ENCODE measurements at places on chromosomes 6 and 20. TPM values are rescaled to one million over a fixed set of nuclear protein-coding genes. Genes with fewer than 3 reads are reported as not detected.
A peak's percentile ranks its signal among the peaks of the same experiment; 100 is the strongest.

The SIM1 gene
- total RNA-seq = not detected

The SRF gene
- total RNA-seq = 36.0 TPM

The SRC gene
- total RNA-seq = 5.6 TPM

The TUBB2B gene
- total RNA-seq = not detected

The MYCT1 gene
- not detected for total RNA-seq

The C20orf202 gene
- 0.26 TPM for total RNA-seq

The NKAPL gene
- not detected for total RNA-seq

- no peak for DNase-seq
- H3K4me3 ChIP-seq = no peak overlapping the region
- no peaks in the 10 kb centered on the region for H3K36me3 ChIP-seq
Measured at GRCh38 chr6:165181951-165182414, 127.4 kb downstream of the C6orf118 start.

GRCh38 chr6:167255918-167256553 is 35.1 kb upstream of the UNC93A start:
- DNase-seq = no peak
- H3K36me3 ChIP-seq = no peaks in the 10 kb centered on the region
- no peak overlapping the region for H3K4me3 ChIP-seq
- H3K4me1 ChIP-seq = no peaks in the 10 kb centered on the region
- H3K27me3 ChIP-seq = peaks cover 5% of the 10 kb centered on the region

GRCh38 chr6:70124882-70125545 is 177.9 kb downstream of the COL9A1 start:
- no peaks in the 10 kb centered on the region for H3K36me3 ChIP-seq
- H3K4me1 ChIP-seq = no peaks in the 10 kb centered on the region
- H3K27ac ChIP-seq = no peak overlapping the region
- H3K27me3 ChIP-seq = peaks cover 2% of the 10 kb centered on the region
- H3K4me3 ChIP-seq = no peak overlapping the region
- no peak for DNase-seq

DNA sequence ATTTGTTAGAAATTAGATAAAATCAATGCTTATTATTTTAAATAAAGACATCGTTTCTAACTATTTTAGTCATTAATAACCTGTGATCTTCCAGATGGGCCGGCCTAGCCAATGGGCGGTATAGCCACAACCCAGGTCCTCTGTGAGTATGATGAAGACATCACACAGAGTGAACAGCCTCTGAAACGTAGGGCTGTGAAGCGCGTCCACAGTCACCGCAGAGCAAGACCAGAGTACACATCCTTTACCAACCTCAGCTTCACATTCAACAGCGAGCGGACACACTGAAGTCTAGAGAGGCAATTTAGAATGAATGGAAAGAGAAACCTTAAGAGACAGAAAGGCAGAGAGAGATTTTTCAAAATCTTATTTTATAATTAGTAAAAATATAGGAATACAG is 125.0 kb upstream of the RPS6KA2 start:
- DNase-seq = no peak
- H3K27ac ChIP-seq = no peak overlapping the region
- H3K36me3 ChIP-seq = no peaks in the 10 kb centered on the region
- H3K27me3 ChIP-seq = peaks cover 29% of the 10 kb centered on the region

DNA sequence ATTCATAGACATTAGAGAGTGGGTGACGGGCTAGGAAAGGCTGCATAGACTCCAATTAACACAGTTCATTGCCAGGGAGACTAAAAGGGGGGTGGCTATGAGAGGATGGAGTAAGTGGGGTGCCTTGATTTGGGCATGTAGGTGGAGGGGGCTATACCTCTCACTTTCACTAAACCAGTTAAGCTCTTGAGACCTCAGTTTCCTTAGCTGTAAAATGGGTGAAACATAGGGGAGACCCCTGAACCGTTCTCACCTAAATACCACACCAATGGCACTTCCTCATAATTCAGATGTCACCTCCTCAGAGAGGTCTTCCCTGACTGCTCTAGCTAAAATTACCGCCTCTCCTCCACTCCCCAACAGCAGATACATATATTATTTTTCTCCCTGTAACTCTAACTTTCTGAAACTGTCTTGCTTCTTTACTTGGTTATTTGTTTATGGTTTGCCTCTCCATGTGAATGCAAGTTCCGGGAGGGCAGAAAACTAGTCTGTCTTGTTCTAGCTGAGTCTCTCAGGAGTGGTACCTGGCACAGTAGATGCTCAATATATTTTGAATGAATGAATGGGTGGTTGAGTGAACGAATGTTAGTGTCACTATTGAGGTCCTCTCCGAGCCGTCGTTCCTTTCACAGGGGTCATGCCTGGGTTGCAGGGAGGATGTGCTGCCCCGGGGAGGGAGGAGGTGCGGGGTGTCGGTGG is 615 bp upstream of the EYA2 start:
- no peak overlapping the region for H3K27ac ChIP-seq
- H3K36me3 ChIP-seq = no peaks in the 10 kb centered on the region
- H3K27me3 ChIP-seq = peaks cover 68% of the 10 kb centered on the region
- no peaks in the 10 kb centered on the region for H3K4me1 ChIP-seq
- H3K4me3 ChIP-seq = no peak overlapping the region
- DNase-seq = no peak

DNA sequence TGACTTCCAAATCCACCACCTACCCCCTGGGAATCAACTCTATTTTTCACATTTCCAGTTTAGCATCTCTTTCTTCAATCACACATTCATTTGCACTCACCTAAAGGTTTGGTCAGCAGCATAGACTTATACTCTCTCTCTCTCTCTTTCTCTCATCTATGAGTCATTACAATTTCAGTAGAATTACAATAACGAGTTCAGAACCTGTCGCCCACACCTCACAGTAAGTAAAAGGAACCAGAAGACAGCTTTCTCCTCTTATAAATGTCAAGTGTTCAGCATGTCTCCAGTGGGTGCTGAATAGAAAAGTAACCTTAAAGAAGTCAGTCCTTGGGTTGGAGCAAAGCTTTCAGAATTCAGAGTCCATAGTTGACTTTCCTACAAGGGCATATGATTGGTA is 1.1 kb upstream of the PHACTR1 start:
- DNase-seq = no peak
- no peaks in the 10 kb centered on the region for H3K4me1 ChIP-seq
- H3K4me3 ChIP-seq = no peak overlapping the region
- H3K27ac ChIP-seq = no peak overlapping the region
- peaks cover 2% of the 10 kb centered on the region for H3K27me3 ChIP-seq

DNA sequence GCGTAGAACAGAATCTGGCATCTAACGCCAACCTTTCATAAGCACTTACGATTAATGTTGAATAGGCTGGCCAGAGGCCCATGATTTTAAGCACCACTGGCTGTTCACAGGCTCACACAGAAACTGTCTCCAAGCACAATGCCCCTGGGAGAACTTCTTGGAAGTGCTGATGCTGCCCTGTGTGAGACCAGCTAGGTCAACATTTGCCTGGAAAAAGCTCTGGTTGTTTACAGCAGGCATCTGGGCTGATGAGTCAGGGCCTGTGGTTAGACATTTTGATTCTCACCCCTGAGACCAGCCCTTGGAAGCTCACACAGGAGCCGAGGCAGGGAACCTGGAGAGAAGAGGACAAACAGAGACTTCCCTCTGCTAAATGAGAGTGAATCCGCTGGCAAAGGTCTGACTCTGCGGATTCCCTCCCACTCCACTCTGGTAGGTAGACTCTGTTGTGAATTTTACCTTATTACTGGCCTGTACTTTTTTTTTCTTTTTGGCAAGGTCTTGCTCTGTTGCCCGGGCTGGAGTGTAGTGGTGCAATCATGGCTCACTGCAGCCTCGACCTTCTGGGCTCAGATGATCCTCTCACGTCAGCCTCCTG is 6.8 kb upstream of the SULF2 start:
- no peaks in the 10 kb centered on the region for H3K36me3 ChIP-seq
- peaks cover 30% of the 10 kb centered on the region for H3K27me3 ChIP-seq
- DNase-seq = no peak
- no peak overlapping the region for H3K4me3 ChIP-seq

- peak overlapping the region; percentile 11 for H3K27ac ChIP-seq
- H3K27me3 ChIP-seq = peaks cover 34% of the 10 kb centered on the region
- DNase-seq = no peak
- H3K4me1 ChIP-seq = peaks cover 5% of the 10 kb centered on the region
- H3K4me3 ChIP-seq = peak overlapping the region; percentile 49
Measured at GRCh38 chr6:149864578-149865535, 698 bp upstream of the LRP11 start.

GRCh38 chr6:82240186-82240585 is 7.4 kb downstream of the IBTK start:
- peaks cover 36% of the 10 kb centered on the region for H3K36me3 ChIP-seq
- no peak overlapping the region for H3K27ac ChIP-seq
- DNase-seq = no peak
- no peaks in the 10 kb centered on the region for H3K27me3 ChIP-seq
- H3K4me1 ChIP-seq = peaks cover 14% of the 10 kb centered on the region
- H3K4me3 ChIP-seq = no peak overlapping the region

DNA sequence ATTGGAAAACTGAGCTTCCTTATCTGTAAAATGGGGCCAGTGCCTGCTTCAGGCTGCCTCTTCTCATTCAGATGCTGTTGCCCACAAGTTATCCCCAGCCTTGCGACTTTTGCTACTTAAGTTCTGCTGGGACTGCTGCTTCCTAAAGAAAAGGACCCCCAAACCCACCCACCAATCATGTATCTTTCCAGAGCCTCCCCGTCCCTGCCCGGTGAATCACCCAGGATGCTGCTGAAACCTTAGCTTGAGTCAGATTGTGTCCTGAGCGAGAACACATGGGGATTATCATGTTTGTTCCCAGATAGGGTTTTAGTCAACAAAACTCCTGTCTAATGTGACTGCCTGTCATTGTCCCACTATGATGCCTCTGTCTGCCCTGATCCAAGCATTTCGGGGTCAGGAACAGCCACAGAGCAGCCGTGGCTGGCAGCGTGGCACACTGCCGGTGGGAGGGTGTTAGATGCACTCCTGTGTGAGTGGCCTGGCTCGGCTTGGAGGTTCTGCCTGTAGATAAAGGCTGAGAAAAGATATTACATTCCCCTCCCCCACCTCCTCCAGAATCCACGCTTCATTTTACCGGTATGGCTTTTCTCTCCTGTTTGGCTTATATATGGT is 79.9 kb downstream of the TOX2 start:
- no peak for DNase-seq
- no peak overlapping the region for H3K4me3 ChIP-seq
- peaks cover 10% of the 10 kb centered on the region for H3K36me3 ChIP-seq
- peaks cover 22% of the 10 kb centered on the region for H3K27me3 ChIP-seq
- peaks cover 4% of the 10 kb centered on the region for H3K4me1 ChIP-seq
- no peak overlapping the region for H3K27ac ChIP-seq

DNA sequence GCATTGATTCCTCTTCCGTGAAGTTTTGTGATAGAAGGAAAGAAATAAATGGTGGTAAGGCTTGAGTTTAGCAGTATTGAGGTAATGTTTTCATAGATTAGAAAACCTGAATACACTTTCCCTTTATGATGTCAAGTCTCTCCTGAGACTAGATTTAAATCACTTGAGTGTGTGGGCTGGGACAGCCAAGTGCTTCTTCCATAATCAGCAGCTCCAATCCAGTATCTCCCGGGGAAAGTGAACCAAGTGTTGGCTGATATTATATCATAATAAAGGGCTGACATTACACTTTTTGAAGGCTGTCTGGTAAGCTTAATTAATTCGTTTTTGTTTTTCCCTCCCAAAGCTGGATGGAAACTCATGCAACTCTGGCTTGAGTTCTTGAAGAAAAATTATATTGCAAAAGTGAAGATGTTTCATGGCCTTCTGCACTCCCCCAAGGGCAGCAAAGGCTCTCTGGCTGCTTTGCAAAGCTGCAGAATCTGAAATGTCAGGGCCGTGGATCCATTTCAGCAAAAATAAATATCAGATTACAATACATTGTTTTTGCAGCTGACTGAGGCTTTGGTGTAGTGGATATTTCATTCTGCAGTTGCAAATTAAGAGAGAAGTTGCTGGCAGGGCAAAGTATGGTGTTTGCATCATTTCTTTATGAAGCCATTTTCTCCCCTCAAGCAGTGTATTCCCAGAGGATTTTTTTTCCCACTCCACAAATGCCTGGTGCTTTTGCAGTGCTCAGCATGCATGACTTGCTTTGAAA is 101.2 kb downstream of the MKKS start:
- H3K4me1 ChIP-seq = no peaks in the 10 kb centered on the region
- DNase-seq = no peak
- no peak overlapping the region for H3K27ac ChIP-seq
- H3K27me3 ChIP-seq = peaks cover 3% of the 10 kb centered on the region
- no peaks in the 10 kb centered on the region for H3K36me3 ChIP-seq
- H3K4me3 ChIP-seq = no peak overlapping the region

GRCh38 chr6:105797983-105798453 is 288.1 kb upstream of the PRDM1 start:
- H3K27me3 ChIP-seq = peaks cover 8% of the 10 kb centered on the region
- no peak overlapping the region for H3K27ac ChIP-seq
- peaks cover 8% of the 10 kb centered on the region for H3K4me1 ChIP-seq

DNA sequence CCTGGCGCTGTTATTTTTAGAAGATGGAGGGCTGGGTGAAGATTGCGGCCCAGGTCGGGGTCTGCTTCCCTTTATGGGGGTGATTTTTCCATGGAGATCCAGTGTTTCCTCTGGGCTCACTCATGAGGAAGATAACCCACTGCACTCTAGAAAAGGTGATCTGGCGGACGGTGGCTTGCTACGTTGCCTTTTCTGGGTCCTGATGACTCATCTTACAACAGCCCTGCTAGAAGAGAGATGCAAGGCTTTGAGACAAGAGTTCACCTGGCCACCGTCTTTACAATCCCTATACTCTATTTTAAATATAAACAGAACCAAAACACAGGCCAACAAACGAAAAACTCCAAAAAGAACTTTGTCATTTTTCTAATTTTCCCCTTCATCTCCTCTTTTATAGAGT is 182.1 kb upstream of the EXOC2 start:
- H3K4me1 ChIP-seq = no peaks in the 10 kb centered on the region
- H3K27me3 ChIP-seq = peaks cover 33% of the 10 kb centered on the region
- no peak overlapping the region for H3K4me3 ChIP-seq

GRCh38 chr6:20274137-20274536 is 61.9 kb upstream of the MBOAT1 start:
- H3K36me3 ChIP-seq = no peaks in the 10 kb centered on the region
- no peak overlapping the region for H3K27ac ChIP-seq
- no peak overlapping the region for H3K4me3 ChIP-seq
- peaks cover 25% of the 10 kb centered on the region for H3K27me3 ChIP-seq

DNA sequence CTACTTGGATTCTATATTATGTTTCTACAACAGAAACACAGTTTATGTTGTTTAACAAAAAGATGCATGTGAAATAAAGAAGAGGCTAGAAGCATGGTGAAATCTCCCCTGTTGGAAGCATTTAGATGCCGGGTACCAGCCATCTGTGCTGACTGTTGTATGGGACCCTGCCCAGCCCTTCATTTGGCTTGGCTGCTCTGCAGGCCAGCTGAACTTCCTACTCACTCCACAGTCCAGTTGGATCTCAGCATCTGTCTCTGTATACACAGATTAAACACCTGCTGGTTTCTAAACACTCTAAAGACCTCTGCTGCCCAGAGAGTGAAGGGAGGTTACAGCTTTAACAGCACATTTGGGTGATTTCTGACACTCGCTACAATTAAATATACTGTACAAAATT is 228.3 kb downstream of the SLC35F1 start:
- no peak overlapping the region for H3K4me3 ChIP-seq
- H3K4me1 ChIP-seq = no peaks in the 10 kb centered on the region
- DNase-seq = no peak
- no peak overlapping the region for H3K27ac ChIP-seq
- H3K36me3 ChIP-seq = no peaks in the 10 kb centered on the region

- no peak for DNase-seq
- no peak overlapping the region for H3K4me3 ChIP-seq
- H3K36me3 ChIP-seq = no peaks in the 10 kb centered on the region
- no peak overlapping the region for H3K27ac ChIP-seq
- H3K4me1 ChIP-seq = peaks cover 18% of the 10 kb centered on the region
Measured at GRCh38 chr6:2810092-2810671, 31.5 kb downstream of the SERPINB1 start.

- H3K4me3 ChIP-seq = no peak overlapping the region
- no peak overlapping the region for H3K27ac ChIP-seq
Measured at GRCh38 chr6:139439349-139439748, 64.9 kb upstream of the CITED2 start.

Measured in activated naive CD8-positive, alpha-beta T cell treated with anti-CD3 and anti-CD28 coated beads, Interleukin-2, amount 10 ng/mL, durations not matched to agents 7 days and 5 days (primary cell).